ENCODE measurements at places on chromosomes 1 and 21. TPM values are rescaled to one million over a fixed set of nuclear protein-coding genes. Genes with fewer than 3 reads are reported as not detected.

DNA sequence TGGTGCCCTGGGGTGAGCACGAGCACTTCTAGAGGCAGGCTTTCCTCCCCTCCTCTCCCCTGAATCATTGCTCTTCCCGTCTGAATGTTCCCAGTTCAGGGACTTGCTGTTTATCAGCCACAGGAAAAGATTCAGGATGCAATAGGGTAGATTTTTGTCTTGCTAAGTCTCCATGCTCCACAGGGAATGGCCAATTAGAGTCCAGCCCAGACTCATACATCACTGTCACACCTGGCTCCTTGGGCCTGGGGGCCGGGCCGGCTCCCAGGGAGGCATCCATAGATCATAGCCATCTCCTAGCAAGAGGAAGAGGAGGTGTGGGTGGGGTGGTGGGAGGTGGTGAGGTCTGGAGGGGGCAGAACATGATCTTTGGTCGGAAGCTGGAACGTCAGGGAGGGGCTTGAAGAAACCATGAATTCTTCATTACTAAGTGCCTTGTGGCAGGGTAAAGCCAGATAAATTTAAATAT lies 83.4 kb downstream of the LRRN2 start:
- DNase-seq, result no peak

DNA sequence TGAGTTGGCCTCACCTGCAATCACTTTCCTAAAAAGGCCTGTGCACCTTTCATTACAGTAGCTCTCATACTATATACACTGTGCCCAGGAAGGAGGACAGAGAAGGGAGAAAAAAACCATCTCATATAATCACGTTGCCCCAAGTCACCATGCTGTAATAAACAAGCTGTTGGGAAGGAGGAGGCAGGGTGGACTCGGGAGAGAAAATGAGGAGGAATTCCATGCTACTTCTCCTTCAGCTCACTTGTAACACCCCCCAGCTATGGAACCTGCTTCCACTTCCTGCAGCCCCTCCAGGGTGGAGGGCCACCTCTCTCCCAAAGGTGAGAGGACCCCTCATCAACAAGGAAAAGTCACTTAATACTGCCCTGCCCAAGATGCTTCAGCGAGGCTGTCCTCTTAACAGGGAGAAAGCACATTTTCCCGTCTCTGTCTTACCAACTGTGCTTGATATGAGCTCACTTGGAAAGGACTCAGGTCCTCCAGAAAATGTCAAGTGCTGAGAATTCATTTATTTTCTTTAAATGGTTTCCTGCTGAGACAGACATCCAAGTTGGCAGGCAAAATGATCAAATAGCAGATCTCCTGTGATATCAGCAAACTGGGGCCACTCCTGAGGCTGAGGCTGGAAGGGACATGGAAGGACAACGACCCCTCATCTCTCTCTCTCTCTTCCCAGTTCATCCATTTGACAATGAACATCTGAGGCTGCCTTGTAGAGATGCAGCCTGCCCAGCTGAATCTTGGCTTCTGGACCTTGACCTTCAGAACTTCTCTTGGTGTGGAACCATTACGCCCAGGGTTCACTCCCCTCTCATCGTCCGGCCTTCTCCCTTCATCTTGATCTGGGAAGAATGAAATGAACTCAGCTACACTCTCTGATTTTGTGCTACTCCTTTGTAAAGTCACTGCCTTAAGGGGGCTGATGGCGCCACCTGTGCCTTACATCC lies 54.0 kb downstream of the CAPN9 start:
- no peak for DNase-seq

- DNase-seq, result no peak
These were observed 101.4 kb downstream of the SYF2 start for GRCh38 chr1:25130895-25131294.

GRCh38 chr1:199920635-199921034 lies 106.9 kb upstream of the NR5A2 start:
- DNase-seq, result no peak

AIDA gene
- total RNA-seq, result 42.5 TPM

KLHDC7A gene
- 0.17 TPM for total RNA-seq

Measured in natural killer cell treated with Interleukin-12 subunit alpha and Interleukin-12 subunit beta and Interleukin-15 and Interleukin-18, amount 100 ng/mL, for 72 hours (primary cell).